NK-92 treated with Interleukin-12 subunit alpha and Interleukin-12 subunit beta, amount 100 ng/mL, for 24 hours (cell line): ENCODE measurements at places on chromosomes 16 and 17.

DNA sequence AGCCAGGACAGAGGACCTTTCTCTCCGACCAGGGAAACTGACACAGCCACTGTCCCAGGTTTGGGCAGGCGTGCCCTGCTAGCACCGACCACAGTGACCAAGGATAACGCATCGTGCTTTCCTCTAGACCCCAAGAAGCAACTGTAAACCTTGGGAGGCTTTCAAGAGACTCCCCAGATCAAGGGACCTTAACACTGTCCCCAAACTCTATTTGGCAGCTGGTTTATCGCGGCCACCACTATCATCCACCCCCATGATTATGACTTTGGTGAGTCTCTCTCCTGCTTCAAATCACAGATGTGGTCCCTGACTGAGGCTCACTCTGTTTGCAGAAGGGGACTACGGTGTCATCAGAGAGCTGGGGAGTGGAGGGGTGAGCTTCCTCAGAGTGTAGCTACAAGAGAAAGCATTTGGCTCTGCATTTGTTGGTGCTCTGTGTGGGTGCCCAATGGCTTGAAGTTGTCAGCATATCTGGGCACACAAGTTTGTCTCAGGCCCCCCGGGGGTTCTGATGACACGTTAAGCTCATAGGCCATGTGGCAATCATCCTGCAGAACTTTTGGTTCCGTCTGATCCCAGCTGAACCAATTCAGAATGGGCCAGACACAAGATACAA lies 408.0 kb downstream of the SLC39A11 start:
- no peak for DNase-seq

DNA sequence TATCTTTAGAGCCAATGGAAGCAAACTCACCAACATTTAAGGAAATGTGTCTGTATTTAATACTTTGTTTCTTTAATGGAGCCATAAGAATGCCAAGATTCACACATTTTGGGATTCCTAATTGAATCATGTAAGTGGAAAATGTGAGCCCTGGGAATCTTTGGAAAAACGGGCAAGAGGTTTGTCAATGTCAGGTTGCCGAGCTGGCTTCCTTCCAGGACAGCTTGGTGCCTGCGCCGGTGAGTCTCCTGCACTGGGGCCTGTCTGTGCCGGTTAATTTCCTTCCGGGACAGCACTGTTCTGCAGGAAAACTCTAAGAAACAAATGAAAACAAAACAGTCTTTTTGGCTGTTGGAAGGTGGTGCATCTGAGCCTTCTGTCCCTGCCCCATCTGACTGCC lies 210.6 kb downstream of the HAPSTR1 start:
- no peak for DNase-seq

GRCh38 chr17:81384929-81385319 lies 10.3 kb upstream of the BAHCC1 start:
- DNase-seq: no peak

- no peak for DNase-seq
These were observed 95.7 kb upstream of the DNAH17 start for GRCh38 chr17:78672871-78673371.

DNA sequence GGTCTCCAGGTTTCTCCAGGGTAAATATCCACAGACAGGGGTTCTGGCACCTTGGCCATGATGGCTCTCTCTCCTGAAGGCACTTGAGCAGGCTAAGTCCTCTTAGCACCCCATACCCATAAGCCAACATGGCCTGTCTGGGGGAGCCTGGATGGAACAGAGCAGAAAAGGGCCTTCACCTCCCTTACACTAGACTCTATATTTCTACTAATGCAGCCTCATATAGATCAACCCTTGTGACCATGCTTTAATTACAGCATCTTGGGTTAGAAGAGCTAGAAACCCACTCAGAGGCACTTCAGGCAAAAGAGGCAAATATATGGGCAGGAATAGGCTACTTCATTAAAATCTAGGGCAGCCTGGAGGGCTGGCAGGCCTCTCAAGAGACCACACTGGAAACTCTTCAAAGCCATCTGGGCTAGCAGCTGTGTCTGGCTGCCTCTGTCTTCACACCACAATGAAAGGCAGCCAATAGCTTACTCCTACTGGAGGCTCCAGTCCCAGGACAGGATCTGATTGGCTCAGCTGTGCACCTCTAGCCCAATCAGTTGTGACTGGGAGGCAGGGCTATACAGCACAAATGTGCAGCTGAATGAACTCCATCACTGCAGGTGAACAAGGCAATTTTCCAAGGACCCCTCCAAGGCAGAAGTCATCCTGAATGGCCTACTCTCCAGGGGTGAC lies 4.7 kb upstream of the CDT1 start:
- no peak for DNase-seq

GRCh38 chr16:23435500-23435899 lies 17.5 kb downstream of the COG7 start:
- DNase-seq: peak; percentile 52

- no peak for DNase-seq
These were observed 15.0 kb downstream of the NSMCE1 start for GRCh38 chr16:27253526-27253930.

DNA sequence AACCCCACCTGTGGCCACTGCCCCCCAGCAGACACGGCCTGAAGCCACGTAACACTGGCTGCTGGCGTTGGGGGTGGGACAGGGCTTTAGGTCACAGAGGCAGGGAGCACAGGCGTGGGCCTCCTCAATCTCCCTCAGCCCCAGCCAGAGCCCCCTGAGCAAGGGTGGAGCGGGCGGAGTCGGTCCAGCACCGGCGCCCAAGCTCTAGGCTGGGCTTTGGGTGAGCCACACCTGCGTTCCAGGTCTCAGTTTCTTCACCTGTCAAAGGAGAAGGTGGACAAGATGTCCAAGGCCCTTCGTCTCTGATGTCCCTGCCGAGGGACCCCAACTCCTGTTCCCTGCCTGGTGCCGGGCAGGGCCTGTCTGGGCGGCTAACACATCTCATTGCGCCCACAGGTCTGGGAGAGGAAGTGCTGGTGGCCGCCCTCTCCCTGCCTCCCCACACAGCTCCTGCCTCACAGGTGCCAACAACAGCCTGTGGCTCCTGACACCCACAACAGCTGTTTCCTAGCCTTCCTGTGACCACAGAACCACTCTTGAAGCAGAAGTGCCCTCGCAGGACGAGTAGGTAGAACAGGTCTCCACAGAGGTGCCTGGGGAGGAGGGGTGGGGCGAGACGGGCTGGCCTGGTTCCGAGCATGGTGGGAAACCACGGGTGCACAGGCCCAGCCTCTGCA lies 12.0 kb downstream of the FAM83G start:
- DNase-seq: peak; percentile 19

DNA sequence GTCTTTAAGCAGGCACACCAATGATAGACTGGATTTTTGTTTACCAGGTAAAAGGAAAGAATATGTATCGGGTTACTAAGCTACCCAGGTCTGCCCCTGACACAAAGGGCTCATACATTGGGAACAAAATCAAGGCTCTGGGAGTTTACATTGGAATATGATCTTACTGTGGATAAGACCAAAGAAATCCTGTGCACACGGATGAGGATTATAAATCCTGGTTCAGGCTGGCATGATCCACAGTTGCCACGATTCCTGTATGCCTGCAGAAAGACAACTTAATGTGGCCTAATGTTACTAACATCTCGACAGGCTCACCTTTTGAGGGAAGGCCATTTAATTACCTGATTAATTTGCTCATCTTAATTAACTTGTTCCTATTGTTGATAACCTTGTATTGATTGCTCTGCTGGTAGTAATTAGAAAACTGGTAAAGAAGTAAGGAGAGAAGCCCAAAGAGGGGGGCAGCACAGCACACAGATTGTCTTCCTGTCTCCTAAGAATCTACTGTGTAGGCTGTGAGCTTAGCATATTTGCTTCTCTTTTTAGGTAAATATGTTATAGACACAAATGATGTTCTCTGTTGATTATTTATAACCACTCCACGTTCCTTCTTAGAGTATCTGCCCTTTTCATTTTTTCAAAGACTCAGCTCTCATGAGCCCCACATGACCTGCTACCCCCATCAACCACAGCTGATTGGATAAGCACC lies 51.0 kb upstream of the TOX3 start:
- no peak for DNase-seq

DNA sequence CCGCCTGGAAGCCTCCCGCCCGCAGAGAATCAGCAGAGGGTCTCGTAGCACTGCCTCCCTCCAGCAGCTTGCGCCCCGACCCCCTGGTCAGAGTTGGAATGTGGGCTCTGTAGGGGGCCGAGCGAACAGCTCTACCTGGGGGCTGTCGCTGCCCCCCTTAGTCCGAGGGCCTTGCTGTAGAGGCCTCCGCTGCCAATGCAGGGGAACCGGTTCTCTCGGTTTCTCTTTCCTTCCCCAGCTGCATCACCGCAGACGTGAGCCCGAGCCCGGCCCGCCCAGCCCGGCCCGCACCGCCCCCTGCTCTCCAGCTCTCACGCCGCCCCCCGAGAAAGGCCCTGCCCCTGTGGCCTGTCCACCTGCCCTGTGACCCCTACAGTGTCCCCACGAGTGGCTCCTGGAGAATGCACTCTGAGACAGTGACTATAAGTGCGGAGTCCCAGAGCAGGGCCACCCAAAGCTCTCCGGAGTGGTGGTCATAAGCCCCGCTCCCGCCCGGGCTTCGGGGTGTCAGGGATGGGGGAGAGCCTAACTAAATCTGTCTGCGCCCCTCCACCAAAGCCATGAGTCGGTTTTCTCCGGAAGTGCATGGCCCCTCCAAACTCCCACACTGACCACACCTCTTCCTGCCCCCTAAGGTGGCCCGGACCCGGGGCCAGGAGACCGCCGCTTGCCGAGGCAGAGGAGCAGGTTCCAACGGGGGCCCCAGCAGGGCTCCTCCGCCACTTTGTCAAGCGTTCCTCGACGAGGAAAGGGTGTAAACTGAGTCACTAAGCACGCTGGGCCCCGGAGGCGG lies 1.7 kb downstream of the ARHGAP27 start:
- no peak for DNase-seq

GRCh38 chr17:19295473-19296135 lies 58.4 kb downstream of the EPN2 start:
- no peak for DNase-seq

DNA sequence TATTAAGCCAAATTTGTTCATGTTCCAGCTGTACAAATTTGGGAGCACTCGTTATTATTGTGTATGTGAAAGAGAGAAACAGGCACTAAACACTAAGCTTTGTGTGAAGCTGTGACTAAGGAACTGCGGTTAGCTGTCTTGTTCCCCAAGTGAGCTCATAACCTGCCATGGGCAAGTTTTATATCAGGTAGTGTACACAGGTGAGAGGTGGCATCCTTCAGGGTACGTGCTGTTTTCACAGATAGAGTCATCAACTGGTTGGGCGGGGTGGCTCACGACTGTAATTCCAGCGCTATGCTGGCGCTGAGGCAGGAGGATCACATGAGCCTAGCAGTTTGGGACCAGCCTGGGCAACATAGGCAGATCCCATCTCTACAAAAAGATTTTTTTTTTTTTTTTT lies 2.8 kb downstream of the DNAJA3 start:
- DNase-seq: no peak

- no peak for DNase-seq
These were observed 16.3 kb upstream of the NKD1 start for GRCh38 chr16:50531901-50532300.

GRCh38 chr17:48543854-48544348 lies 1.0 kb downstream of the HOXB2 start:
- no peak for DNase-seq

DNA sequence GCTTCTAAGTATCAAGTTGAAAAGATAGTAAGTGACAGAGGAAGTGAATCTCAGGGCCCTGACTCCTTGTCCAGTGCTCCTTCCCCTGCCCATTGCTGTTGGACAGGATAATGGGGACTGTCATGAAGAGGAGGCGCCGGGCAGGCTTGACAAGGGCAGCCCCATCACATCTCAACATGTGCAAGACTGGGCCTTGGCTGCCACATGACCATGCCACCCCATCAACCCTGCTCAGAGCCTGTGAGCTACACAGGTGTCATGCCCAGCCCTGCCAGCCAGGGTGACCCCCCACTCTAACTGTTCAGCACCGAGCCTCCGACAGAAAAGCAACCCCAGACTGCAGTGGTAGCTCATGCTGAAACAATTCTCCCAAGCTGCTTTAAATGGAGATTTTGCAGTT lies 171.6 kb downstream of the C16orf78 start:
- no peak for DNase-seq

GRCh38 chr16:75288181-75288580 lies 36.8 kb upstream of the BCAR1 start:
- DNase-seq: no peak

DNA sequence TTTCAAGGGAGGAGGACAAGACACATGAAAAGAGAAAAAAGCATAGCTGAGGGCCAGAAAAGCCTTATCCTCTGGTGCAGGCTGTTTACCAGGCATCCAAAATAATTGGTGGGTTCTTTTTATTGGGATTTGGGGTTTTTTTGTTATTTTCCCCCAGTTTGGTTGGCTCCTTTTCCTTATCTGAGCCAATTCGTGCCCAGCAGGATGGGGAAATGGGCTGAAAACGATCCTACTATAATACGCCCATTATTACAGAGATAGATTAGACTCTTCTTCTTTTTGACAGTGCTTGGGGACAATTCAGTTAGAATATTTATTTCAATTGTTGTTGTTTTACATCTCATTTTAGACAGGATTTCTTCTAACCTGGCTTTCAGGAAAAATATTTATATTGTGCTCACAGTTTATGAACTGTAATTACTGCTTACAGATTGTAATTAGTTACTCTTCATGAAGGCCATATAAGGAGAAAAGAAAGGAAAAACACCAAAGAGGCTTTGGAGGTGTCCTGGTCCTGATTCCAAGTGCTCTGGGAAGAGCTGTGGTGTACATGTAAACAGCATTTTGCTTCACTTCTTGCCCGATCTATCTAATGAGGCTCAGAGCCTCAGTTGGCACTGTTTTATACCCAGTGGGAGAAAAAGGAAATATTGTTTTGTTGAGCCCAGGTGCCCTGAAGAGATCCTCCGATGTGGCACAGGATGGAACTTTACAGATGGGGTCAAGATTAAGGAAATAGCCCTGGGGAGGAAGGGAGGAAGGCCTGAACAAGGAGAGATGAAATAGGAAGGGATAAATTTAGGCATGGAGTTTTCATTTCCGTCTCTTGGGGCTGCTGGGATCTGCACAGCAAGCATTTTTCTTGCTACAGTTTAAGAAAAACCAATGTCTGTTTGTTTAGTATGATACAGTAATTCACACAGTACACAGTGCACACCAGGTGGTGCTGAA lies 611 bp upstream of the ANKRD40 start:
- no peak for DNase-seq

DNA sequence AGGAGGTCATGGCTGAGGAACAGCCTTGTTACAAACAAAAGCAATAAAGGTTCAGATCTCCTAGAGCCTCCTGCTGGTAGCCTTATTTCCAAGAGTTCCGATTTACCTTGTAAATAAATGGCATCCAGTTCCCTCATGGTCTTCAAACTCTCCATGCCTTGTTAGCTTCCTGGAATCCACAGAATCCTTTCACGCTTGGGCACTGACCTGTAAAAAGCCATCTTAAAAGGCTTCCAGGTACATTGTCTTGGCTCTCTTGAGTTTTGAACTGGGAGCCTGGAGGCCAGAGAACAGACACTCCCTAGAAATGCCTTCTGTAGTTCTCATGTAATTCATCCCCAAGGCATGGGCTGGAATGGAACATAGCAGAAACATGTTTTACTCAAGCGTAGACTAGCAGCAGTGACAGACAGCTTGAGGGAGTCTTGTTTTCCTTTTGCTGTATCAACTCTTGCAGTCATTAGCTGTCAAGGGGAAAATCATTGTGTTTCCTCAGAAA lies 207.9 kb downstream of the SNX29 start:
- no peak for DNase-seq

GRCh38 chr17:22570144-22570845 lies 878.0 kb downstream of the KCNJ18 start:
- no peak for DNase-seq
